ENCODE measurements at places on chromosomes 11 and 22.
A peak's percentile ranks its signal among the peaks of the same experiment; 100 is the strongest.

GRCh38 chr11:16795146-16795545 lies 56.7 kb downstream of the C11orf58 start:
- peak; percentile 80 for DNase-seq

DNA sequence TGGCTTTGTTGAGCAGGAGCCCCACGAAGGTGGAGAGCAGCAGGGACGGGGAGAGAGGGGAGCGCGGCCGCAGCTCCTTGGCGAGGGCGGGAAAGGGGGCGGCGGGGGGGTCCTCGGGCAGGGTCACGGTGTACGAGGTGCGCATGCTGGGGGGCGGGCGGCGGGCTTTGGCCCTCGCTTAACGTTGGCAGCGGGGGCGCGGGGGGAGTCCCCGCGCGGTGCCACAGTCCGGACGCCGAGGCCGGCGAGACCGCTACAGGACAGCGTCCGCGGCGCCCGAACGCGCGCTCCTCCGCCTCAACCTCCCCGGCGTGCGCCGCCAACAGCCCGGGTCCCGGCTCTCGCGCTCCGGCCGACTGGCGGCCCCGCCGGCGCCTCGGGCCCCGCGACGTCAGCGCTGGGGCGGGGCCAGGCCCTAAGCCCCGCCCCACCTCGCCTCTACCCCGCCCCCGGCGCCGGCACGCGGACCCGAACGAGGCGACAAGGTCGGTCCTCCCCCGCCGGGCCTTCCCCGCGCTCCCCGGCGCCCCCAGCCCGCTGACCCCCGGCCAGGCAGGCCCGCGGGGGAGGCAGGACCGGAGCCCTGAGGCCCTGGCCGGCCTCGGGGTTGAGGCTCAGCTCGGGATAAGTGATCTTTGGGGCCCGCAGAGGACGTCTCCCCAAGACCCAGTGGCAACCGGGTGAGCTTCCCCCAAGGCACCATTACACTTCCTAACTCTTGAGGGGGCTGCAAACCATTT lies 17.5 kb downstream of the USP2 start:
- DNase-seq, result peak; percentile 59

GRCh38 chr11:125947419-125948277 lies 1.8 kb downstream of the VSIG10L2 start:
- DNase-seq, result no peak

GRCh38 chr22:19526702-19527111 lies 2.5 kb upstream of the CLDN5 start:
- no peak for DNase-seq

DNA sequence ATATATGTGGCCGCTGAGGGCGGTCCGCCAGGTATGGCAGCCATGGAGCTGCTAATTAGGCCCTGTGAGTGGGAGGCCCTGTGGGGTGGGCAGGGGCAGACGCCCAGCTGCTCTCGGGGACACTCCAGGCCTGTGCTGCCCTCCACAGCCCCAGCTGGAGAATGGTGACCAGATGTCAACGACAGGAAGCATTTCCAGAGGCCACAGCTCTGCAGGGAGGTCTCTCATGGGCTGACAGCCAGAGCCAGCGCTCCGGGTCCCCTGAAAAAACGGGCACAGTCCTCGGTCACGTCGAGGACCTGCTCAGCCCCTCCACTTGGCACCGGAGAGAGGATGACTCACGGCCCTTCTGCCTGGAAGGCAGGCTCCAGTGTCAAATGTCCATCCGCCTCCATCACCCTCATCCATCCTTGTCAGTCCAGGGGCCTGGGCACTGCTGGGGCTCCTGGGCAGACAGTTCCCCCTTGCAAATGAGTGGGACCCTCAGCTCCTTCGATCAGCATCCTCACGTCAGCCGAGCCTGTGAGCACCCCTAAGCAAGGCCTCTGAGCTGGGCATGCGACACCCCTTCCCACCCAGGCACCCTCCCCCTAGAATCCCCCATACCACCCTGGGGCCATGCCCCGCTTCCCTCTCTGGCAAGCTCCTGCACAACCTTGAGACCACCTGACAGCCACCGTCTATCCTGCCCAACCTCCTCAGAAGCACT lies 1.9 kb downstream of the BID start:
- no peak for DNase-seq

DNA sequence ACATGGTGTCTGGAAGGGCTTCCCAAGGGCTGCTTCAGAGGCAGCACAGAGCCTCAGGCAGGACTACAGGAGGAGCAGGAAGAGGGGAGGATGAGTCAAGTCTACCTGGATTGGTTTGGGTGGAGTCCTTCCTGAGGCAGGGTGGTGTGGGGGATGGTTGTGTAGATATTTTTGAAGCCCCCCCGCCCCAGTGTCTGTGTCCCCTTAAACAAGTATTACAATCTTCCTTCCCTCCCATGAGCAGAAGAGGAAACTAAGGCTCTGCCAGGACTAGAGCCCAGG lies 34.7 kb upstream of the FCHSD2 start:
- no peak for DNase-seq

GRCh38 chr11:12841946-12842630 lies 167.0 kb upstream of the RASSF10 start:
- DNase-seq, result no peak

GRCh38 chr11:112537846-112538330 lies 277.2 kb upstream of the PLET1 start:
- peak; percentile 72 for DNase-seq

DNA sequence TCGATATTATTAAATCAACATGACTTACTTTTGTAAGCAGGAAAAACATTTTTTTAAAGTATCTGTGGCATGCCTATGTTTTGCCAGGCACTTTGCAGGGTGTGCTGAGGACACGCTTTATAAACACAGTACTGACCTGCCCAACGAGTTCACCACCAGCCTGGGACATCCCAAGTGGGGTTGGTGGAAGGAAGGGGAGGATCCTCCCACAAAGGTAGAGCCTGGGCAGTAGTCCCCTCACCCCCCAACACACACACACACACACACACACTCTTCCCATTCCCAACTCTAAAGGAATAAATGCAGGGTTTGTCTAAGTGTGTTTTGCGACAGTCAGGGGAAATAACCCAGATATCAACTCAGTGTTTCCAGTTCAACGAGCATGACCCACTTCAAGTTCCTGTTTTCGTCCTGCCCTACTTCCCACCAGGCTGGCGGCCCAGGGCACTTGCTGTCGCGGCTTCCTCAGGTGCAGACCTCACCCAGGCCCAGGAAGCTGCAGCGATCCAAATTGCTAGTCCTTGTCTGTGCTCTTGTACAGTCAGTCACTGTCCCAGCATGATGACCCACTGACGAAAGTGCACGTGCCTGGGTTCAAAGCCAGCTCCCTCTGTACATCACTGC lies 3.1 kb downstream of the CERK start:
- peak; percentile 67 for DNase-seq

GRCh38 chr22:26846645-26847044 lies 189.3 kb downstream of the MIAT start:
- no peak for DNase-seq

GRCh38 chr22:37328017-37328416 lies 45.7 kb downstream of the CYTH4 start:
- no peak for DNase-seq

GRCh38 chr11:12725863-12726682 lies 51.9 kb downstream of the TEAD1 start:
- no peak for DNase-seq

DNA sequence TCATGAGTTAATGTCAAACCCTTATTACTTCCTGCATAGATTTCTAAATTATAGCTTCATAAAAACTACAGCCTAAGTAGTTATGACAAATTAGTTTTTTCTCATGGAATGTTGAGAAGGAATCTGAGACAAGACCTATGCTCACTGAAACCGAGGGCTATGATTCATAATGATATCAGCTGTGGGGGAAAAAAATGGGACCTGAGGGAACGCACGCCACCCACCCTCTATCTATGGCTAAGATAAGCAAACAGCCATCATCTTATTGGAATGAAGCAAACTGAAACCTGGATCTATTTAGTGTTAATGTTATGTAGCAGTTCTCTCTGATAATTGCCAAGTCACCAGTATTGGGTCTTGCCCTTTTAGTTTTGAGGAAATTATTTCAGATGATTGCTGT lies 906.9 kb upstream of the RAG2 start:
- DNase-seq, result no peak

Data from inflammatory macrophage treated with lipopolysaccharide for 1 hour (primary cell).